ENCODE measurements at places on chromosomes 6 and 20. TPM values are rescaled to one million over a fixed set of nuclear protein-coding genes. Genes with fewer than 3 reads are reported as not detected.

The NNAT gene
- total RNA-seq: not detected

The NKAIN4 gene
- not detected for total RNA-seq

The LIN28B gene
- total RNA-seq: not detected

The VSX1 gene
- not detected for total RNA-seq

DNA sequence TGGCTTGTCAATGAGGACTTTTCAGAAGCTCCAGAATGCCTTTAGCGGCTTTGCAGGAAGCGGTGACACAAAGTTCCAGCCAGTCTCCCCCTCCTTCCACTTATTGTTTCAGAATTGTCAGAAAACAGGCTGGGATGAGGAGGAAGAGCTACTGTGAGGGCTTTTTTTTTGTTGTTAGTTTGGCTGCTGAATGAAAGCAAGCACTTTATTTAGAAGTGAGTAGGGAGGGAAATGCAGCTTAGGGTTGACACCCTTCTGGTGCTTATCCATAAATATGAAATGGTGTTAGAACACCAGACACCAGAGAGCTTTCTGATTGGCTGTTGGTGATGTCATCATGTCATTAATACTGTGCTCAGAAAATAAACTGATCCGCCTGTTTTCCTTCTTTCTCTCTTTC is 251.5 kb downstream of the SOX4 start:
- no peak overlapping the region for H3K27ac ChIP-seq
- no peak overlapping the region for H3K4me3 ChIP-seq
- H3K36me3 ChIP-seq: no peaks in the 10 kb centered on the region
- H3K27me3 ChIP-seq: no peaks in the 10 kb centered on the region

GRCh38 chr6:157075549-157076450 is 247.5 kb downstream of the TMEM242 start:
- H3K4me3 ChIP-seq: no peak overlapping the region
- peak; percentile 24 for DNase-seq
- peaks cover 14% of the 10 kb centered on the region for H3K36me3 ChIP-seq
- H3K27ac ChIP-seq: no peak overlapping the region

DNA sequence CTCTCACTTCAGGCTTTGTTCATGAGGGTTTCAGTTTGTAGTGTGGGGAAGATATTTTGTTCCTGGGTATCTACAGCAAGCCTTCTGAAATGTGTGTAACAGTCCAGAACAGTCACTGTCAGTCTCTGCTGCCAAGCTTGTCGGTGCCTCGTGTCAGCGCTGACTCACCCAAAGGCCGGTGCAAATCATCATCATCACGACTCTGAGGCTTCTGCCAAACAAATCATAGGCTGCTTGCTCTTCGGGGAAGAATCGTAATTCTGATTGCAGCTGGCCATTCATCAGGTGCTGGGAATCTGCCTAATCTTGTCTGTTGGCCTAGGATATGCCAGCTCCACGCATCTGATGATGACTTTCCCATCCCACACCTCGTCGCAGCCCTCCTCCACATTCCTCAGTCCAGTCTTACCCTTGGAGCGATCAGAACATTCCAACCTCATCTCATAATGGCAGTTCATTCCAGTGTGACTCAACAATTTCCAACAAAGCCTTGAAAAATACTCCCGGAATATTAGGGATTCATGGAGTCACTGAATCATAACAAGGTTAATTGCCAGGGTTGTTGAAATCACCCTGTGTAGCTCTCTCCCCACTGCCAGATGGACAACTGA is 40.9 kb downstream of the ALDH8A1 start:
- H3K27me3 ChIP-seq: no peaks in the 10 kb centered on the region
- peak; percentile 98 for DNase-seq
- peaks cover 5% of the 10 kb centered on the region for H3K36me3 ChIP-seq
- peaks cover 31% of the 10 kb centered on the region for H3K4me1 ChIP-seq

- H3K27me3 ChIP-seq: no peaks in the 10 kb centered on the region
- DNase-seq: no peak
- peaks cover 29% of the 10 kb centered on the region for H3K36me3 ChIP-seq
- peaks cover 16% of the 10 kb centered on the region for H3K4me1 ChIP-seq
These were observed 127.5 kb downstream of the SASH1 start for GRCh38 chr6:148470156-148470555.

DNA sequence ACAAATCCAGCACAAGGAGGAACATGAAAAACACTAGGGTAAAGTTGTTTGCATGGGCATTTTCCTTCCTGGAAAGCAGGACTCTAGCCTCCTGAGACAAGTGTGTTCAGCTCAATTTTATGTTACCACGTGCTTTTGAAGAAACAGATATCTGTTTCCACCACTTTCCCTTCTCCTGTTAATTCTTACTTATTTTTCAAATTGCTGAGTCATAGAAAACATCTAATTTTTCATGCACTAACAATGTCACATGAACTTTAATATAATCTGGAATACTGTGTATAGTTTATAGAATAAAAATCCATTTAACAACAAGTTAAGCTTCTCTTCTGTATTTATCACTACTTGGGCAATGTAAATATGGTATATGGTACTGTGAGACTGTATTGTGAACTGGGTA is 174.2 kb downstream of the ISM1 start:
- no peak overlapping the region for H3K27ac ChIP-seq
- no peak overlapping the region for H3K4me3 ChIP-seq
- DNase-seq: no peak
- H3K27me3 ChIP-seq: no peaks in the 10 kb centered on the region
- H3K4me1 ChIP-seq: no peaks in the 10 kb centered on the region

DNA sequence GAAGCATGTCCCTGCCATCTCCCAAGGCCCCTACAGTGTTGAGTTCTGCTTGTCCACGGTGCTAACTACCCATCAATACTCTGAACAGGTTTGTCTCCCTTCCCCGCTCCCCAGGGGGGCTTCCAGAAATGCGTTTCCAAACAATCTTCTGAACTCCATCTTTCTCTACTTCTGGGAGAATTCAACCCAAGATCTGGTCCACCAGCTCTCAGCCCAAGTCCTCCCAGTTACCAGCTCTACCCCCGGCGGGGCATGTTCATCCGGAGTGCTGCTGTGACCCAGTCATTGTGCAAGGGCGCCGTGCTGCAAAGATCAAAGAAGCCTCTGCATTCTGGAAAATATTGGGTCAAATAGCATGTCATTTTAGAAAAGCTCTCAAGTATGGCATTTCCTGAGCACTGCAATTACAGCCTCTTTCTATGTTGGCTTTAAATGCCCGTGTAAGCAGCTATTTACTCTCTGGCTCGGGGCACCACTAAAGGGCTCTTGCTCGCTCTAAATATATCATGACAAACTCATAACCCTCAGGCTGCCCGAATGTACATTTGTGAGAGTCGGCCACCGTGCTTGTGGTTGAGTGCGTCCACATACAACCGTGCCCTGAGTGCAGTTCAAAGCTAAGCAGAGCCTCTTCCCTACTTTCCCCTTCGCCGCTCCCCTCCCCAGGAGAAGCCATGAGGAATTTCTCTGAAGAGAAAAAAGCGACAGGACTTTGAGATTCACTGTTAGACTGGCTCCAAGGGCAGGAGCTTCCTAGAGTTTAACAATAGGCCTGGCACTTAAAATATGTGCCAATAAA is 71.6 kb downstream of the BANF2 start:
- no peak for DNase-seq
- H3K36me3 ChIP-seq: no peaks in the 10 kb centered on the region
- H3K4me1 ChIP-seq: no peaks in the 10 kb centered on the region
- H3K27me3 ChIP-seq: no peaks in the 10 kb centered on the region
- no peak overlapping the region for H3K27ac ChIP-seq
- H3K4me3 ChIP-seq: no peak overlapping the region

DNA sequence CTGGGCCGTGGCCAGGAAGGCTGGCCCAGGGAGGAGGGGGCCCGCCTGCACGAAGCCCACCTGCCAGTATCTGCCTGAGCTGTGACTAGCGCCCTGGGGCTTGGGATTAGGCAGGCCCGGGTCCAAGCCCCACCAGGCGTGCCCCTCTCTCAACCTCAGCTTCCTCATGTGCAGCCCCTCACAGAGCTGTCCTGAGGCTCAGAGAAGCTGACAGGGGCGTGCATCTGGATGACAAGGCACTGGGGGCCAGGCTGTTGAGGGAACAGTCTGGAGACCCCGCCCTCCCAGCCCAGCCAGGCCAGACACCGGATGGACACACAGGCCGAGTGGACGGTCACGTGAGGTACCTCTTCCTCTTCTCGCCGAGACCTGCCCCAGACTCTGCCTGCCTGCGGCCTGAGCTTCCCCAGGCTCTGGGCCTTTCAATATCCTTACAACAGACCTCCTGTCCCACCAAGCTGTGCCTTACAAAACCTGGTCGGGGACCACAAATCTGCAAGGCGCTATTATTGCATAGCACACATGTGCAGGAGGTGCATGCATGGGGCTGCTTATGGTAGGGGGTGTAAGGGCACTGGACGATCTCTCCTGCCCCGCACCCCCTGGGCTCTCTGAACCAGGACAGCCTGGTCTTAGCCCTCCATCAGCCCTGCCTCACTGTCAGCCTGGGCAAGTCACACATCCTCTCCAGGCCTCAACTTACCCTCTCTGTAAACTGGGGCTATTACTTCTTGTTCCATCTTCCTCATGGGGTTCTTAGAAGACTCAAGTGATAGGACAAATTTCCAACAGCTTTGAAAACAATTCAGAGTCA is 20.0 kb downstream of the NOL4L start:
- DNase-seq: no peak
- no peak overlapping the region for H3K27ac ChIP-seq
- no peaks in the 10 kb centered on the region for H3K27me3 ChIP-seq
- H3K4me3 ChIP-seq: no peak overlapping the region
- no peaks in the 10 kb centered on the region for H3K4me1 ChIP-seq
- H3K36me3 ChIP-seq: no peaks in the 10 kb centered on the region

Data from MCF 10A (cell line).